ENCODE measurements at places on chromosomes 7 and 10. TPM values are rescaled to one million over a fixed set of nuclear protein-coding genes. Genes with fewer than 3 reads are reported as not detected.

DNA sequence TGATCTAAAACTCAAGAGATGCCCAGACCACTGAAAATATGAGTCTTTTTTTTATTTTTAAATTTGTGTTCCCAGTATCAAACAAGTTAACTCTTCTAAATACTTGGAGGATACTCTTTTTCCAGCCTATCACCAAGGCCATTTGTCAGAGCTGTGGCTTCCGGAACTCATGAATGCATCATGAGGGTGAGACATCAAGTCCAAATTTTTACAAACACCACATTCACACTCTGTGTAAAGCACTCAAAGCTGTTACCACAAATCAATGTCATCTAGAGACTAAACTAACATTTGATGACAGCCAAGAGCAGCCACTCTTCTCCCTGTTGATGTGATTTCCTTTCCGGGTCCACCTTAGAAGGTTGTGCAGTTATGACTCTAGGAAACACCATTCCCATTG is 43.8 kb upstream of the ARID5B start:
- no peaks in the 10 kb centered on the region for H3K4me1 ChIP-seq
- no peak overlapping the region for H3K27ac ChIP-seq
- no peak for DNase-seq
- H3K36me3 ChIP-seq, result no peaks in the 10 kb centered on the region
- no peaks in the 10 kb centered on the region for H3K27me3 ChIP-seq
- no peak overlapping the region for H3K4me3 ChIP-seq

MMP21 gene
- 0.11 TPM for total RNA-seq

GRCh38 chr10:131431533-131431932 is 120.0 kb upstream of the TCERG1L start:
- no peaks in the 10 kb centered on the region for H3K36me3 ChIP-seq
- H3K4me3 ChIP-seq, result no peak overlapping the region

- H3K4me1 ChIP-seq, result no peaks in the 10 kb centered on the region
- H3K27me3 ChIP-seq, result no peaks in the 10 kb centered on the region
- no peak for DNase-seq
- no peaks in the 10 kb centered on the region for H3K36me3 ChIP-seq
- no peak overlapping the region for H3K4me3 ChIP-seq
Observed at GRCh38 chr10:12741360-12741804, 260.1 kb downstream of the CCDC3 start.

- H3K4me1 ChIP-seq, result peaks cover 19% of the 10 kb centered on the region
- H3K27me3 ChIP-seq, result no peaks in the 10 kb centered on the region
- DNase-seq, result no peak
- H3K4me3 ChIP-seq, result no peak overlapping the region
Observed at GRCh38 chr7:105926131-105926530, 36.9 kb upstream of the CDHR3 start.
